ENCODE measurements at places on chromosomes 16 and 17.

DNA sequence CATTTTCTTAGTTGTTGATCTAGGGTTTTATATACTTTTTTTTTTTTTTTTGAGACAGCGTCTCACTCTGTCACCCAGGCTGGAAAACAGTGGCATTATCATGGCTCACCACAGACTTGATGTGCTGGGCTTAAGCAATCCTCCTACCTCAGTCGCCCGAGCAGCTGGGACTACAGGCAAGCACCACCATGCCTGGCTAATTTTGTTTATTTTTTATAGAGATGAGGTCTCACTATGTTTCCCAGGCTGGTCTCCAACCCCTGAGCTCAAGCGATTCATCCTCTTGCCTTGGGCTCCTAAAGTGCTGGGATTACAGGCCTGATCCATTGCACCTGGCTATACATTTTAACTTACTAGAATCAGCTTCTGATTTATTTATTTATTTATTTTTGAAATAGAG lies 34.2 kb upstream of the ATP2A3 start:
- no peak for DNase-seq

- no peak for DNase-seq
Observed at GRCh38 chr17:63954402-63955063, 18.2 kb downstream of the SCN4A start.

- no peak for DNase-seq
Observed at GRCh38 chr17:49358641-49359247, 3.3 kb downstream of the ZNF652 start.

DNA sequence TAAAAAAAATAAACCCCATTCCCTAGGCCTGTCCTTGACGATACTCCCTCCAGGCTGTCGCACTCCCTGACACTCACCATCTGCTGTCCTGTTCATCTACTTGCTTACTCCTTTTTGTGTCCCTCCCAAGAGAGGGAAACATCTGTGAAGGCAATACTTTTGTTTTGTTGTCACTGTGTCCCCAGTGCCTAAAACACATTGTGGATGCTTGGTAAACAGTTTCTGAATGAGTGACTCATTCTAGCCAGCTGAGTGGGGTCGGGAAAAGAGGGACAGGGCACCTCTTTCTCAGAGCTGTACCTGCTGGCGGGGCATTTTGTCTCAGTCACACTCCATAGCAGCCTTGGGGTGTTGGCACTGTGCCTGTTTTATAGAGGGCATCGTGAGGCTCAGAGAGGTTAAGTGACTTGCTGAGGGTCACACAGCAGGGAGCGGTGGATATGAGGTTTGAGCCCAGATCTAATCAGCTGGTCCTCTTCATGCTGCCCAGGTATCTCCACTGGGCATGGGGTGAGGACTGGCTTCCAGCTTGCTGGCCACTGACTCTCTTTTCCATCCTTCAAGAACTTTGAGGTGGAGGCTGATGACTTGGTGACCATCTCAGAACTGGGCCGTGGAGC lies 15.6 kb downstream of the MAP2K3 start:
- DNase-seq = peak; percentile 33

DNA sequence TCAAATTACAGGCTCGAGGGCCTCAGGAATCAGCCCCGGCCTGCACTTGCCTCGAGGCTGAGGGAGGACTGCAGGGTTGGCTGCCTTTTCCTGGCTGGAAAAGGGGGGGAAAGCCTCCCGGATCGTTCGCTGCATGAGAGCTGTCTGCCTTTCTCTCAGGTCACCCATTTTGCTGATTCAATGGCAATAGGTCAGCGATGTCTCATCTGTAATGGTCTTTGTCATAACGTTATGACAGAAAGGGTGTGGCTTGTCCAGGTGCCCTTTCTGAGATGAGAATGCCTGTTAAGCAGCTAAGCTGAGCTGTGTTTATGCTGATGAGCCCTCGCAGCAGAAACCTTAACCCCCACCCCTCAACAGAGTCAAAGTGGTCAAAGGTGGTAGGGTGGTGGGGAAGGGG lies 81.8 kb downstream of the AKAP1 start:
- no peak for DNase-seq

DNA sequence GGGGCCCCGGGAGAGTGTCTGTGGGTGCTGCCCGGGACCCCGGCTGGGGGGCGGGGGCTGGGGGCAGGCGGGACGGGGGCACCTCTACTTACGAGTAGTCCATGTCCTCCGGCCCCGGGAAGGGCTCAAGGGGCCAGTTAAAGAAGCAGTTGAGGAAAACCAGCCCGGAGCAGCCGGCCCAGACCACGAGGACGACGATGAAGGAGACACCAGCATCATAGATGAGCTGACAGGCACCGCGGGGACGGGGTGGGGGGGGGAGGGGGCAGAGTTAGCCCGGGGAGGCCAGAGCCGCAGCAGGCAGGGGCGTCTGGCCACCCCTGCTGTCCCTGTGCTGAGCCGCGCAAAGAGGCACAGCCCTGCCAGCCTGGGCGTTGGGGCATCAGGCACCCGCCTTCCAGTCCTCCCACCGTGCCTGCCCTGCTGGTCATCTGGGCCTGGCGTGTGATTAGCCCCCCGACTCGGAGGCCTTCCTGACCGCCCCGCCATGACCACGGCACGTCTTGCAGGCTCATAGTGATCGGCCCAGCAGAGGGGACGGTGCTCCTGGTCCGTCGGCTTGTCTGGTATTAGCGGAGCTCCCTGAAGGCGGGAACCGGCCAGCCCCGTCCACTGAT lies 29.0 kb upstream of the PITPNA start:
- peak; percentile 66 for DNase-seq

DNA sequence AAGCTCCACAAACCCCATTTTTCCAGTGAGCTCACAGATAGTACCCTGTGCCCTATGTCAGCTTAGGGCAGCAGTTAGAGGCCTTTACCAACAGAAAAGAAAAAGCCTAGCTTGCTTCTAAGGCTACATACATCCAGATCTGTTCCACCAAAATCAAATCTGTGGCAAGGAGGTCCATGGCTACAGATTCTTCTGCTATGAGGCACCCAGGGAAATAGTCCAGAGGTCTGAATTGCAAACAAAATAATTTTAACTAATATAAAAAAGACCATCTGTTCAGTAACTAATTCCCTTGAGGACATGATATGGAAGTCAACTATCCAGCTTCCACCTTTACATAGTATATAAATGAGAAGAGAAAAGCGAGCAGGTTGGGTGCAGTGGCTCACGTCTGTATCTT lies 129.3 kb downstream of the PARN start:
- no peak for DNase-seq

DNA sequence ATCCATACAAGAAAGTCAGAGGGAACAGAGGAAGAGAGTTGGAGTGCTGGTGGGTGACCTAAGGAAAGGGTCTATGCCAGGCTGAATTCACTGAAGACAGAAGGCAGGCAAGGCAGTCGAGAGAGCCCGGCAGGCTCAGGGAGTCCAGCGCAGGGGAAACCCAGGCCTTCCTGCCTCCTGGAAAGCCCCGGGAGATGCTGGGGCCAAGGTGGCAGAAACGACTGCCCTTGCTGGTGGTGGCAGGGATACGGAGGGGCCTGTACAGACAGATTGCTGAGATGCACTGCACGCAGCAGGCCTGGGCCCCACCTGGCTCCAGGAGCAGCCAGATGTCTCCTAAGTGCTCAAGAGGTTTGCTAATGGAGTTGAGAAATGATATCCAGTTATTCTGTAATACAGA lies 59.8 kb downstream of the GTF3C1 start:
- DNase-seq = no peak

- DNase-seq = peak; percentile 96
Observed at GRCh38 chr16:84062734-84063640, 20.4 kb upstream of the SLC38A8 start.

- peak; percentile 27 for DNase-seq
Observed at GRCh38 chr17:35407531-35407930, 24.8 kb downstream of the SLFN12 start.

DNA sequence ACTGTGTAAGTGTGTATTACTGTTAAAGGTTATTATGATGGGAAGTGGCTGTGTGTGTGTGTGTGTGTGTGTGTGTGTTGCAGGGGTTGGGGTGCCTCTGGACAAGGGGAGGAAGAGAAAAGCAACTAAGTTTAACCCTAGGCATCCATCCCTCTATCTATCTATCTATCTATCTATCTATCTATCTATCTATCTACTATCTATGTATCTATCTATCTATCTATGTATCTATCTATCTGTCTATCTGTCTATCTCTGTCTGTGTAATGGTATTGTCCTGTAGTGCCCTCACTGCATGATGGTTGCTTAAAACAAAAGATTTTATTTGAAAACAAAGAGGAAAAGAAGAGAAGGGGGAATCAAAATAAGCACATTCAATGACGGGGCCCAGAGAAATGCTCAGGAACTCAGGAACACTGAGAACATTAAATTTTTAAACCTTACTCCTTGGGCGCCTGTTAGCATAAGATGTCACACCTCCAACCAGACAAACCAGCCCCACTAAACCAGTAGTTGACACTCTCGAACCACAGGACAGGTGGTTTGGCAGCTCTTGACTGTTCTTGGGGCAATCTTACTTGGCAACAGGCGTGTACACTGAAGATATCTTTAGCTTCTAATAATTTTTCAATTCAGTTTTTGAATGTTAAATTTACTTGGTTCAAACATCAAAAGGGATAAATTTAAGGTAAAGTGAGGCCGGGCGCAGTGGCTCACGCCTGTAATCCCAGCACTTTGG lies 5.1 kb upstream of the RPL26 start:
- DNase-seq = no peak

DNA sequence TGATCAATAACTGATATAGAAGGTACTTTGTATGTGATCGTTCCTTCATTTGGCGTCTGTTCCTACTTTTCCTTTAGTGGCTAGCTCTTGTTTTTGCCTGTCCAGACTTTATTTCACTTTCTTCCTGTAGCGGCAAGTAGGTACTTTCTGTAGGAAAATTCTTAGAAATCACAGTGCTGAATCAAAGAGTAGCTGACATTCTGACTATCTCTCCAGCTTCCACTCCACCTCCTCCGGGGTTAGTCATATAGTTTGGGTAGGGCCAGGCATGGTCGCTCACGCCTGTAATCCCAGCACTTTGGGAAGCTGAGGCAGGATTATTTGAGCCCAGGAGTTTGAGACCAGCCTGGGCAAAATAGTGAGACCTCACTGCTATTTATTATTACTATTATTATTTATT lies 29.9 kb upstream of the PAFAH1B1 start:
- no peak for DNase-seq

DNA sequence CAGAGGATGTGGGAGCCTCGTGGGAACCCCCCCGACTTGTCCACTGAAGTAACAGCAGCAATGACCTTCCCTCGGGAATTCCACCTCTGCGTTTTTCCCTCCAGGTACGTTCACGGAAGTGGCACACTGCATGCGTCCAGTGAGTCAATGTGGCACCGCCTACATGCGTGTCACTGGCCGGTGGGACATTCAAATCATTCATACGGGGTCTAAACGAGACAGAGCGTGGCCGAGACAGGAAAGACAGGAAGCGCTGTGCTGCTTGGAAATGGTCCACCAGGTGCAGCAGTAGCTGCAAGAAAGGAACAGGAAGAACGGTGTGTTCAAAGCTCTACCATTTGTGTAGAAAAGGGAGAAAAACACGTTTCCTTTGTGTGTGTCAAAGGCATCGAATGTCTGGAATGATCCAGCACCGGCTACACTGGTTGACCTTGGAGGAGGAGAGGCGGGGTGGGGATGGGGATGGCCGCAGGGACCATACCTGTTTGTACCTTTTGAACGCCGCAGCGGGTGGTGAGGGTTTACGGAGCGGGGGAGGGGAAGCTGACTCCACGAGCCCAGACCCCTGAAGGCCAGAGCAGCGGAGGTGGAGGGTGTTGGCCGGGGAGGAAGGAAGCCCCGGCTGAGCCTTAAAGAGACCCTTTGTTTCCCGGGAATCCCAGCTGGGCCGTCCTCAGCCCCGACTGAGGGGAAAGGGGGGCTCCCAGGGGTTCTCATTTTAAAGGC lies 1.7 kb upstream of the PGAP6 start:
- DNase-seq = peak; percentile 85

DNA sequence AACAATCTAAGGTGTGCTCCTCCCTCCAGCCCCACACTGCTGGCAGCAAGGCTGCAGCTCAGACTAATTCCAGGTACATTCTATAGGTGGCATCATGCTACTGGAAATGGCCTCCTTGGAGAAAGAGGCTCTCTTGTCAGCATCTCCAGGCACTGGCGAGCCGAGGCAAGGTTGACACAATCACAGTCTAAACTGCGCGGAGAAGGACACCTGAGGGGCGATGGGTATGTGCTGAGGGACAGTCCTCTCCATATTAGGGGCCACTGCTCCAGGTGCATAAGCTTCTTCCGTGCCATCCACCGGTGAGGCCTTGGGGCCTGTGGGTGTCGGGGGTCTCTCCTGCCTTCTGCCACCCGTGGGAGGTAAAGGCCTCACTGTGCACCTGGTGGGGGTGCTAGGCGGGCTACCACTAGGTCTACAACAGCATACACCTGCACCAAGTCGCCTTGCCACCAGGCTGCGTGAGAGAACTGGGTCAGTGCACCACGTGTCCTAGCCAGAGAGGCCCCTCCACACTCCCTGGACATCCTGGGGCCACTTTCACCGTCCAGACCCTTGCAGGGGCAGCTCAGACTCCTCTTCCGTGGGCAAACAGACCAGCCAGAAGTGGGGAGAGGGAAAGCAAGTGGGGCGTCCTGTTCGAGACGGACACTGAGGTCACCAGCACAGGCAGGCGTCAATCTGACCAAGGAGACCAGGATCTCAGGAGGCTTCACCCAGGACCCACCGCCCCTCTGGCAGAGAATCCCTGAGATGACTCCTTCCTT lies 12.1 kb upstream of the CBX8 start:
- DNase-seq = peak; percentile 82

- no peak for DNase-seq
Observed at GRCh38 chr17:46890638-46891037, 32.3 kb upstream of the GOSR2 start.

- DNase-seq = no peak
Observed at GRCh38 chr16:3681206-3681605, 26.7 kb downstream of the DNASE1 start.

GRCh38 chr16:23710504-23710903 lies 2.5 kb downstream of the ERN2 start:
- DNase-seq = no peak

DNA sequence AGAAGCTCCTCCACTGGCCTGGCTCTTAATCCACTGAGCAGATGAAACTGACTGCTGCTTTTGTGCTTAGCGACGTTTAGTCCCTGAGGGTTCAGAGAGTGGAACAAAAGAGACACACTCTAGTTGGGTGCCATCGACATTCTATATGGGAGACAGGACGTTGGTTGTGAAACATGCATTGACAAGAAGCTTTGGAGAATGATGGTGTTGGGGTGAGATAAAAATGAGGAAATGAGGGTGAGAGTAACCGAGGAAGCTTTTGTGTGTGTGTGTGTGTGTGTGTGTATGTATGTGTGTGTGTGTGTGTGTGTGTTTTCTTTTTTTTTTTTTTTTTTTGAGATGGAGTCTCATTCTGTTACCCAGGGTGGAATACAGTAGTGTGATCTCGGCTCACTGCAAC lies 89.5 kb downstream of the ABCC1 start:
- no peak for DNase-seq
